Retina (tissue), 1 donor: ENCODE measurements at places on chromosomes 12 and 14.

DNA sequence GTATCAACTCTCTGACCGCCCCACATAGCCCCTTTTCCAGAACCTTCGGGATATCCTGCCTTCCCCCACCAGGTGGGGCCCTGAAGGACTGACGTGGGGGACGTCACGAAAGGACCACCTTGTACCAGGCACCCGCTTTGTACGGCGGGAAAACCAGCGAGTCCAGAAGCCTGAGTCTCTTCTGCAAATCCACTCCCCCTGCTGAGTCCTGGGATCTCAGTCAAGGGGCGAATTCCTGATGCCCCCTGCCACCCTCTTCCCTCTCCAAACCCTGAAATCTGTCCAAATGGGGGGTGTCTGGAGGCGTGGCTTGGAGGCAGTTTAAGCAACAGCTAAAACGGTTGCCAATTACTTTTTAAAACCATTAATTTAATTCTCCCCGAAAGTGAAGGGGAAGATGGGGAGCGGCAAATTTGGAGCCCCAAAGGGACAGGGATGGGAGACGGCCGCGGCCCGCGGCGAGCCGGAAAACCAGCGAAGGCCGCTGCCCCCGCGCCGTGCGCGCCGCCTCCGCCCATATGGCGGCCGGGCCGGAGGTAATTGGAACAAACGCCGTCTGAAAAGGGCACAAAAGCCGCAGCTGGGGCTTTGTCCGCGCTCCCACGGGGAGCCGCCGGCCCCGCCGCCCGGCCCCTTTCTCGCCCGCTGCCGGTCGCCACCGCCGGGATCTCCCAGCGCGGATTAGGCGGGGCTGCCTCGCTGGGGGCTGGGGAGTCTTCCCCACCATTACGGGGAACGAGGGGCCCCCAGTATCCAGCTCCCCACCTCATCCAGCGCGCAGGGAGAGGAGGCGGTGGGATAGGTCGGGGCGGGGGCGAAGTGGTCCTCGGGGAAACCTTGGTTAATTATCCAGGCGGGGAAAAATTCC is 6.6 kb downstream of the LHX5 start:
- DNase-seq: peak; percentile 83

DNA sequence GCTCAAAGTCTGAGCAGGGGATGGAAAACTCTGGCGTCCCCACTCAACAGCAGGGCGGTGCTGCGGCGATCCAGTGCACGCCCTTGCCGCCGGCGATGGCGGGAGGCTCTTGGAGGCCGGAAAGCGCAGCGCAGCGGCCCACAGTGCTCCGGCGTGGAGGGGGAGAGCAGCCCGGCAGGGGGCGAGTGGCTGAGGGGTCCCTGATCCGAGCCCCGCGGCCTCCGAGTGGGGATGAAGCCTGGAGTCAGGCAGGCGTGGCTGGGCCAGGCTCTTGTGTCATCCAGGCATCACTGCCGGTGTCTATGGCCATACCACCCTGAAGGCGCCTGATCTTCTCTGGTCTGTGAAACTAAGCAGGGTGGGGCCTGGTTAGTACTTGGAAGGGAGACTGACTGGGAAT is 183.1 kb downstream of the ALG10 start:
- no peak for DNase-seq

GRCh38 chr14:38065106-38065762 is 142.5 kb upstream of the SSTR1 start:
- no peak for DNase-seq

GRCh38 chr14:101855958-101856357 is 94.4 kb downstream of the PPP2R5C start:
- DNase-seq: no peak

DNA sequence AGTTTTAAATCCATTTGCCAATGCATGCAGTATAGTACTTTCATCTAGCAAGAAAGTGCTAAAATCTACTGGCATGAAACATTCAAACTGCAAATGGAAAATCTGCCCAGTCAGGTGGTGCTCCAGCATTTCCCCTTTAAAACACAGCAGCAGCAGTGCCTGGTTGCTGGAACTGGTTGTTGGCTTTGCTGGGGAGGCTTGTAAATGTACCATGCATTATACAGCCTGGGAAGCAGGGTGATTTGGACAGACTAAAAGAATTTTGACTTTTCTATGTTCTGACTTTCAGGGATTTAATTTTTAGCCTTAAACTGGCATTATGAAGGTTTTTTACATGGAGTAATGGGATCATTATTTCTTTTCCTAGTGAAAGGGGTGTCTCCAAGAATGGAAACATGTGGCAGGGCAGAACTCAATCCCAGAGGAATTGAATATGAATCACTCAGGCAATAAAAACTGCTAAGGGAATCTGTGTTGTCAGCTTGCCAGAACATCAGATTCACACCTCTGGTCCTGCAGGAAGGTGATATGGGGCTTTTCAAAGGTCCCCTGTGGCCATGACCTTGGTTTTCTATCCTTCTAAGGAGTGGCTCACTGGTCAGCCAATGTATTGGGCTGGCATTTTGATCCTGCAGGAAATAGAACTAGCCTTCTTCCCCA is 9.0 kb upstream of the PAX9 start:
- no peak for DNase-seq

DNA sequence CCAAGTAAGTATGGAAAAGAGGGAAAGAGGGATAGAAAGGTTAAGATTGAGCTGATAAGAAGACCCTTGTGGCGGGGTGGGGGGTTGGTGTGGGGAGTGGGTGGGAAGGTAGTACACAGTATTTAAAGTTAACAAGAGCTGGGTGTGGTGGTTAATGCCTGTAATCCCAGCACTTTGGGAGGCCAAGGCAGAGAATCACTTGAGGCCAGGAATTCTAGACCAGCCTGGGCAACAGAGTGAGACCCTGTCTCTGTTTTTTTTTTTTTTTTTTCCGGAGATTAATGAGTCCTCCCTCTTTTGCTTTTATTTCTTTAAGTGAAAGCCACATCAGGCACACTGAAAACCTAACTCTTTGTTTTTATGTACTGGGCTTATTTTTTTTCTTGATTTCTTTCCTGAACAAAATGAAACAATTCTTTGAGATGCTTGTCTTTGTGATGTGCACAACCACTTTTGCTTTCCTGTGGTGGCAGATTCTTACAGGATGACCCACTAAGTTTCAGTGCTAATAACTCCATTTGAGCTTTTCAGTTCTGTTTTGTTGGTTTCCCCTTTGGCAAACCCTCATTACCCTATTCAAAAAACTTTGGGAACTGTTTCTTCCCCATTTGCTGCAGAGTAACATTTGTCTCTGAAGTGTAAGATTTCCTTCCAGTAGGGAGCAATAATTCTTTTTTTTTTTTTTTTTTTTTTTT is 54.8 kb downstream of the WNK1 start:
- DNase-seq: no peak

DNA sequence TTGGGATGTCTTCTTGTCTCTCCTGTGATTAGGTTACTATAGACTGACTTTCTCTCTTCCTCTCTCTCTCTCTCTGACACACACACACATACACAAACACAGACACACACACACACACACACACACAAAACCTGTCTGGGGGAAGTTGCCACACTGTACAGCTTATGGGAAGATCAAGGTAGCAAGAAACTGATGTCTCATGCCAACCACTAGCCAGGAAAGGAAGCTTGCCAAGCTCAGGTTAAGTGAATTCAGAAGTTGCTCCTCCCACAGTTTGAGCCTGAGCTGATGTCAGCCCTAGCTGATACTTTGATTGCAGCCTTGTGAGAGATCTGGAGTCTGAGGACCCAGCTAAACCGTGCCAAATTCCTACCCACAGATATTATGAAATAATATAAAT is 67.1 kb downstream of the PPFIA2 start:
- DNase-seq: no peak

- DNase-seq: no peak
Measured at GRCh38 chr12:22740656-22741355, 115.8 kb downstream of the ETNK1 start.

- DNase-seq: no peak
Measured at GRCh38 chr12:11509326-11509725, 114.0 kb upstream of the PRB2 start.

- DNase-seq: no peak
Measured at GRCh38 chr14:54299410-54300363, 97.1 kb upstream of the CDKN3 start.

GRCh38 chr14:23827100-23827892 is 126.3 kb upstream of the DHRS4 start:
- DNase-seq: no peak

DNA sequence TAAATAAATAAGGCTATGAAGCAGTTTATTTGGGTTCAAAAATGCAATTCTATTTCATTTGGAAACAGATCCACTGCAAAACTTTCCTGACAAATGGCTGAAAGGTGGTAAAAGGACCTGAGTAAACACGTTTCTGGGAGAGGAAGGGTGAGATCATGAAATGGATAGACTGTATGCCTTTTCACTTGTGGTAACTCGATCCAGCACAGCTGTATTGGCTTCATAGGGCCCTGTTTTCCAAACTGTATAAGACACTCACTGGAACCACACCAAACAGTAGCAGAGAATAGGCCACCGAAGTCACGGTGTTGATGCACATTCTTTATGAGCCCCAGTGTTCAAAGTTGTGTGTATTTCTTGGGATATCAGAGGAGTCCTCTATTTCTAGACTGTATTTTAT is 325.2 kb upstream of the DIO2 start:
- no peak for DNase-seq
